ENCODE measurements at places on chromosomes 13 and 19.
A peak's percentile ranks its signal among the peaks of the same experiment; 100 is the strongest.

- peak; percentile 68 for DNase-seq
Observed at GRCh38 chr13:41006978-41007743, 12.0 kb downstream of the ELF1 start.

DNA sequence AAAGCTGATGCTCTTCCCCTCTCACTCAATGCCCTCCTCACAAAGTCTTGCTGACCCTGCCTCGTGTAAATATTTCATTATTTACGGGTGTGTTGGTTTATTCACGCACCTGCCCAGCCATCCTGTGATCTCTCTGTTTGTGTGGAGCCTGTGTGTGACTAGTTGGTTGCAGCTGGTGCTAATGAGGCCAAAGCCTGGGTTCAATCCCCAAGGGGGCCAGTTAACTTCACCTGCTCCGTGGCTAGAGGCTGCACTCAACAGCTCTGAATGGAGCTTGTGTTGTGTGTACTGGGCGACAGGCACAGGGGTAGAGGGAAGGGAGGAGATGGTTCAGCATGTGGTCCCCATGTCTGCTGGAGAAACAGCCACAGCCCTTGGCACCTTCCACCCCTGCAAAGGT, 109.5 kb downstream of the DNAJC15 start:
- no peak for DNase-seq

DNA sequence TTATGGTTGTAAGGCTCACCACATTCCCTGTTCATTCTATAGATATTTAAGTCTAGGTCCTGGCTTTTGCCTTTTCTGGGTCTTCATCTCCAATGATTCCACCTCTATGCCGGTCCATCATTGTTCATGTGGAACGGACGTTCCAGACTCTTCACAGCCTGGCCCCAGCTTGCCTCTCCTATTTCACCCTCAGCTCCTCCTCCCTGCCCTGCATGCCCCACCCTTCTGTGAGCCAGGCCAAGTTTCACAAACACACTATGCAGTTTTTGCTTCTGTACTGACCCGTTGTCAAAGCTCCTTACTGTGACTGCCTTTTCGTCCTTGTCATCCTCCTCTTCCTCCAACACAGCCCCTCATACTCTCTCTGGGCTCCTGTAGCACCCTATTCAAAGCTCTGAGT, 31.3 kb downstream of the TEX26 start:
- no peak for DNase-seq

GRCh38 chr13:30802501-30802900, 67.2 kb downstream of the ALOX5AP start:
- no peak for DNase-seq

- DNase-seq = peak; percentile 74
Observed at GRCh38 chr13:48492096-48492440, 40.8 kb downstream of the RCBTB2 start.

- peak; percentile 29 for DNase-seq
Observed at GRCh38 chr13:39892721-39893685, 237.5 kb downstream of the COG6 start.

DNA sequence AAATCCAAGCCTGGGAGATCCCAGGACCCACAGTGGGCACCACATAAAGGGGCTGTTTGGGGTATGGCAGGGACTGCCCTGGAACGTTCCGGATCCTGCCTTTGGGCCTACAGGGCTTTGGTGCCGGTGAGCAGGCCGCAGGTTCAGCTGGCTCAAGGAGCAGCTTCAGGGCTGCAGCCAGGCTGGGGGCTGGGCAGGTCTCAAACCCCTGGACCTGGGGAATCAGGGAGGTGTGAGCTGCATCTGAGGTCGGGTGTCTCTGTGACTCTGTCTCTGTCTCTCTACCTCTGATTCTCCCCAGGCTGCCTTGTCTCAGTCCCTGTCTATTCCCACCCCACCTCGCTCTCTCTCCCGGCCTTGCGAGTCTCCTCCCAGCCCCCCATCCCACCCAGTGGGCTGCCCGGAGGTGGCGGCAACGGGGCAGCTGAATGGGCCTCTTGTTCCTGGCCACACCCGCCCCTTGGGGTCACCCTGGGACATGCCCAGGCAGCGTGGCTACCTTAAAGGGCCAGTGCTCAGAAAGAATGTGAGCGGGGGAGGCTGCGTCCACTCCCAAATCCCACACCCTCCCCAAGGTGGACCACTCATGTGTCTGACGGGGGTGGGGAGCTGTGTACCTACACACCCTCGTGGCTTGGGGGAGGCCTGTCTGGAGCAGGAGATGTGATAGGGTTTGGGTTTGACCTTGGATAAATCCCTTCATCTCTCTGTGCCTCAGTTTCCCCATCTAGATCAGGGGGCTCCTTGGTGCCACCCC, 31.1 kb downstream of the NFIC start:
- no peak for DNase-seq

- DNase-seq = no peak
Observed at GRCh38 chr19:19619181-19619848, 828 bp upstream of the PBX4 start.

DNA sequence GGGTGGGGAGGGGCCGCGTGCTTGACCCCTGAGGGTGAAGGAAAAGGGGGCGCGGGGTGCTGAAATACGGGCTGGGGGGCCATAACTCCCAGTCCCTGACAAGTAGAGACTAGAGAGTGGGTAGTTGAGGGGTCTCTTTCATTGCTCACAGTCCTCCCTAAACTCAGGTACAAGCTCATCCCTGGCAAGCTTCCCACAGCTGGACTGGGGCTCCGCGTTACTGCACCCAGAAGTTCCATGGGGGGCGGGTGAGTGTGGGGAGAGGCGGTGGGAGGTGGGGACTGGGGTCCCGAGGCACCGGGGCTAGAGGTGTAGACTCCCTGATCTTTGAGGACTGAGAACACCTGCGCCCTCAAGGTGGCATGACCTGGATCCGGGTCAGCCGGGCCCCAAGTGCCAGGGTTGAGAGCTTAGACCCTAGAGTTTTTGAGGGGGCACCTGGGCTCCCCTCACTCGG, 1.3 kb downstream of the ETV2 start:
- DNase-seq = no peak

DNA sequence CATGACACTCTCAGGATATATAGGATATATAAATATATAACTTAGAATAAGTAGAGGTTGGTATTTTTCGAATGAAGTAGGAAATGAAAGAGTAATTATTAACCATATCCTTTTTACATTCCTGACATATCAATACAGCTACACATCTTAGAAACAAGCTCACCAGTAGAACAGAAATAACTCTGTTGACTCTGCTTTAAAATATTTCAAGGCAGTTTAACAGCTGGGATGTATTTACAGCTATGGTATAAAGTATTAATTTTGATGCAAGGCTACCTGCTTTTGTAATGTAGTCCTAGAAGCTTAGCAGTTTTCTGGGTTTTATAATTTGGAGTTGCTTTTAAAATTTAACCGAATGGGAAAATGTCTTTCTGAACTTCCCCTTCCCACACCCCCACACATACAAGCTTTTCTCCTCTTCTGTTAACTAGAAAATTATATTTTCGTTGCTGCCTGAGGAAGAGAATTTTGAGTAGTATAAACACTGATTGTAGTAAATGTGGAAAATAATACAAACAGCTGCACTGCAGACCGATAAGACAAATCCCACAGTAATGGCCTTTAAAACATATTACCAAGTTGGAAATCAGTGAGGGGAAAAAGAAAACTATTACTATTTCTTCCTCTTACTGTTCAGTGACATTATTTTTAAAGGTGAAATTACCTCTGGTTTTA, 147.7 kb downstream of the GGACT start:
- DNase-seq = no peak

GRCh38 chr13:109787135-109787954, 962 bp upstream of the IRS2 start:
- no peak for DNase-seq
